ENCODE measurements at places on chromosomes 7 and 10.

GRCh38 chr10:103452506-103453230, 498 bp upstream of the CALHM2 start:
- DNase-seq, result no peak

GRCh38 chr7:108463613-108464012, 7.4 kb upstream of the NRCAM start:
- no peak for DNase-seq

GRCh38 chr10:130394832-130395231, 258.6 kb downstream of the GLRX3 start:
- no peak for DNase-seq

GRCh38 chr10:24944512-24945255, 7.7 kb downstream of the PRTFDC1 start:
- DNase-seq, result peak; percentile 43

DNA sequence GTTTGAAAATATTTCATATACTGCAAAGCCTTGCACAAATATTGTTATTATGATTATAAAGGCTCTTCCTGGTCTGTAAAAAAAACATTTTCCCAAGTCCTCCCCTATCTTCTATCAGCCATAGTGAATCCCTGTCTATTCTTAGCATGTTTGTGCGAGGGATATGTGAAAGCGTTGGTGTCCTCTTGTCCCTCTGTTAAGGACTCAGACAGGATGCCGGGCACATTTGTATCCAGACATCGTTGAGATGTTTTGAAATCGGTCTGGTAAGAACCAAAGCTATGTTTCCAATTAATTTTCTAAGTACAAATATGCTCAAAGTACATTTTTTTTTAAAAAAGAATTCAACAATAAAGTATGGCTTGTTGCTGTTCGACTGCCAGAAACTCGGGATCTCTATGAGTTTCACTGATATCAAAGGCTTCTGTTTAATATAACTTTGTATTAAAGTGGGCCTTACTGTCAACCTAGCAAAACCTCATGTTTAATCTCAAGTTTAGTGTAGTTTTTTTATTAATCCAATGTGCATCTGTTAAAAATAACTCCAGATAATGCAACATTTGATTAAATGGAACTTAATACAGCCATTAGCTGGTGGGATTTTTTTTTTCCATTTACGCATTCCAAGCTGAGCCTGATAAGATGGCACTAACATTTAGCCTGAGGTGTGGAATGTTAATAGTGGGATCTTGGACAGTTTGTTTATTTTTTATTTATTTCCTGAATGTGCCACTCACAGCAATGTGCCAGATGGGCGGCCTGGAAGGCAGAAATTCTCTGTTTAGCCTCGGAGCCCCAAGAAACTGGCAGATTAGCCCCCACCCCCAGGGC, 754.3 kb downstream of the LRMDA start:
- DNase-seq, result no peak

- no peak for DNase-seq
These were observed 4.8 kb upstream of the PRRT4 start for GRCh38 chr7:128366300-128366699.

GRCh38 chr10:29496341-29497162, 138.2 kb downstream of the SVIL start:
- DNase-seq, result peak; percentile 80

- DNase-seq, result no peak
These were observed 9.0 kb upstream of the PIP4K2A start for GRCh38 chr10:22723343-22723779.

Measured in HT-29 (cell line).